ENCODE measurements at places on chromosomes 2 and 18.

- DNase-seq, result no peak
Measured at GRCh38 chr2:28096421-28096820, 205.9 kb downstream of the BABAM2 start.

DNA sequence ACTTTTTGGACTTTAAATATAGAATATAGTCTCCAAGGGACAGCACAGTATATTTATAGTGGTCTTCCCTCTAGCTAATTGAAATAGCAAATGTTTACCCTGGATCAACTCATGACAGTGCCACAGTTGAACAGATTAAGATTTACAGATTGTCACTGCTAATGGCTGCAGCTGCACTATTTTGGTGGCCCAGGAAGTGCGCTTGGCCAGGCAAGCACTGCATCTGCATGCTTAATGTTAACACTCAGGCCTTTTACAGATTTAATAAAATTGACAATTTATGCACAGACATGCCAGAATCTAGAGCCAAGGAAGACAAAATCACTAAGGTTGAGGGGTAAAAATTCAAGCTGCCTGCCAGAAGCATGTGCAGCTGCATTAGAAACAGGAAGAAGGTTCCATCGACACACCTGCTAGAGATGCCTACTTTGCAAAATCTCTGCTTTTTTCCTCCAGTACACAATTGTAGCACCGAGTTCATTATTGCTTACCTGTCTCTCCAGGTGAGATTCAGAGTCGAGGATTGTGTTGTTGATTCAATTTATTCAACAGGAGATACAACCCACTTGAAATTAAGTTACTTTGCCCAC, 1042.3 kb upstream of the NRXN1 start:
- no peak for DNase-seq

DNA sequence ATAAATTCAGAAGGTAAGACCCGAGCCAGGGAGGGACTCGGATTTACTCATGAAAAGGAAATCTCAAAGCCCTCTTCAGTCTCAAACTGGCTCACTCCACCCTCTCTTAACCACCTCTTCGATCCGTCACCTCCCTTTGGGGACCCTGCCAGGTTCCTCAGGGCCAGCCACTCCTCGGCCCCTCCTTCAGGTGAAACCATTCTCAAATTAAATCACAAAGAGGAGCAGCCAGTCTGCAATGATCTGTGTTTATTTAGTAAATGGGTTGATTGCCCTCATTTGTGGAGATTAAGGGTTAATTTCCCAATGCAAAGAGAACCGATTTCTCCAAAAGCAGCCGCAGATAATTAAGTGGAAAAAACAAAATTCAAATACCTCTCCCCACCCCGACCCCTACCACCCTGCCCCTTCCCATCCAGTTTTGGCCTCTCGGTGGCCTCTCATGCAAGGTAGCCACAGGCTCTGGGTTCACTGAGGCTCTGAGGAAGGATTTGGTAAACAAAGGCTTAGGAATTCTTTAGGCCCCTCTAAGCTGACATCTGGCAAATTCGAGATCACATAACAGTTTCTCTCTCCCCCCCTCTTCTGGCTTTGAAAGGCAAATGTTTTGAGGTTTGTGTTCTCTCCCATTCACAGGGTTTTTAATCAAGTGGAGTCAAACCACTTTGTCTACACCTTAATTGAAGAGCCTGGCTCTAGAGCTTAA, 10.3 kb upstream of the FZD7 start:
- DNase-seq, result no peak

GRCh38 chr2:225399504-225399903, at the start of gene NYAP2:
Gene NYAP2 (plus strand): TSS chr2:225399710. CDS start chr2:225408881, 9,171 bp downstream.
- no peak for DNase-seq

GRCh38 chr2:230160112-230160660, 59.6 kb downstream of the SP110 start:
- peak; percentile 53 for DNase-seq

- DNase-seq, result no peak
Measured at GRCh38 chr2:62296034-62296831, 100.3 kb downstream of the B3GNT2 start.

GRCh38 chr2:101157272-101157671, 6.1 kb upstream of the TBC1D8 start:
- DNase-seq, result no peak

- peak; percentile 20 for DNase-seq
Measured at GRCh38 chr2:236168110-236169080, at the start of gene GBX2. Gene GBX2 (minus strand): TSS chr2:236168386. CDS start chr2:236167971, 415 bp downstream.

- DNase-seq, result peak; percentile 52
Measured at GRCh38 chr2:102841107-102841840, 79.4 kb downstream of the TMEM182 start.

DNA sequence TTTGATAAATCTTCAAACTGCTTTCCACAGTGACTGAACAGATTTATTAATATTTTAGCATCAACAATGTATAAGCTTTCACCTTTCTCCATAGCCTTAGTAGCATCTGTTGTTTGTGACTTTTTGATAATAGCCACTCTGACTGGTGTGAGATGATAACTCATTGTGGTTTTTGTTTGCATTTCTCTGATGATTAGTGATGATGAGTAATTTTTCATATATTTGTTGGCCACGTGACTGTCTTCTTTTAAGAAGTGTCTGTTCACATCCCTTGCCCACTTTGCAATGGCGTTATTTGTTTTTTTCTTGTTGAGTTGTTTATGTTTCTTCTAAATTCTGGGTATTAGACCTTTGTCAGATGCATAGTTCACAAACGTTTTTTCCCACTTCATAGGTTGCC, 952.9 kb downstream of the TRIB2 start:
- DNase-seq, result no peak

DNA sequence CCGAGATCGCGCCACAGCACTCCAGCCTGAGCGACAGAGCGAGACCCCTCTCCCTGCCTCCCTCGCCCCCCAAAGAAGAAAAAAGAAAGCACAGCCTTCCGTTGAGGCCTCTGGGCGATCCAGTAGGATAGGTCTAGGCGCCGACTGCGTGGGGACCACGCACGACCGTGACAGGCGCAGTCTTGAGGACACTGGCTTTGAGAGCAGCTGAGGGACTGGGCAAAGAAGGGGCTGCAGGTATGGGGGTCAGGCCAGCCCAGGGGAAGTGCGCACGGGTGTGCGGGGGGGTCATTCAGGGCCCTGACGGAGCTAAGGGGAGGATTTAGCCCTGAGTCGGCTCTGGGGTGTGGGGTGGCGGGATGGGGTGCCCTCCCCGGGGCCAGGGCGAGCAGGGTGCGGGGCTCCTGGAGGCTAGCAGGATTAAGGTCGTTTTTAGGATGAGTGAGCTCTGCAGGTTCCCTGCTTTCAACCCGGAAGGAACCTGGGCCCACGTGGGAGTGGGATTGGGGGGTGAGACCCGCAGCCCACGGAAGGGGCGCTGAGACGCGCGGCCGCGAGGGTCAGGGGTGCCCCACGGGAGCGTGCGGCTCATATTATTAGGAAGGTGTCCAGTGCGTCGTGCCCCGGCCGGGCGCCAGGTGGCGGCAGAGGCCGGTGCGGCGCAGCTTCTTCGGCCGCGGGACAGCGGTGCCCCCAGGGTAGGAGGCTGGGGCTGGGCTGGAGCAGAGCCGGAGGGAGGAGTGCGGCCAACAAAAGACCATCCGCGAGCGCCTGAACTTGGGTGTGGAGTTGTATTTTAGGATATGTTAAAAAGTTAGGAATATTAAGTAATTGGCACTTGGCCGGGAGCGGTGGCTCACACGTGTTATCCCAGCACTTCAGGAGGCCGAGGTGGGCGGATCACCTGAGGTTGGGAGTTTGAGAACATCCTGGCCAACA, 20.5 kb upstream of the ZNF236 start:
- peak; percentile 56 for DNase-seq

DNA sequence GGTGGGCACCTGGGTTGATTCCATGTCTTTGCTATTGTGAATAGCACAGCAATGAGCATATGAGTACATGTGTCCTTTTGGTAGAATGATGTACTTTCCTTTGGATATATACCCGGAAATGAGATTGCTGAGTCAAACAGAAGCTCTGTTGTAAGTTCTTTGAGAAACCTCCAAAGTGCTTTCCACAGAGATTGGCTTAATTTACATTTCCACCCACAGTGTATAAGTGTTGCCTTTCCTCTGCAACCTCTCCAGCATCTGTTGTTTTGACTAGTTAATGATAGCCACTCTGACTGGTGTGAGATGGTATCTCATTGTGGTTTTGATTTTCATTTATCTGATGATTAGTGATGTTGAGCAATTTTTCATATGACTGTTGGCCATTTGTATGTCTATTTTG, 194.8 kb downstream of the ZNF804A start:
- DNase-seq, result no peak

DNA sequence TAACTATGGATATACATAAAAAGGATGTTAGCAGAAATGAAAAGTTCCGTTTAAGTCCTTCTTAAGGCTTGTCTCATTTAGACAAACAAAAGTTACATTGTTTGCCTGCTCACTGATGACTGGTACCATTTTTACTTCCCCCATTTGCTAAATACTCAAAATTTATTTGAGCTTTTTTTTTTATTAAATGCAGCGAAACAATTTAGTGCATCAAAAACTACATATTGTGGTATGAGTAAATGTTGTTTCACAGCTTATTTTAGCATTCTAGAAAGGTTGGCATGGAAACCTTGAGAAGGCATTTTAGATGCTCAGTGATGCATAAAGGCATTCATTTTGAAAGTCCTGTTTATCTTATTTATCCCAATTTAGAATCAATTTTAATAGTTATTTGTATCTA, 100.0 kb downstream of the MAP2 start:
- no peak for DNase-seq

GRCh38 chr2:8481463-8482009, 200.3 kb upstream of the ID2 start:
- DNase-seq, result peak; percentile 74

DNA sequence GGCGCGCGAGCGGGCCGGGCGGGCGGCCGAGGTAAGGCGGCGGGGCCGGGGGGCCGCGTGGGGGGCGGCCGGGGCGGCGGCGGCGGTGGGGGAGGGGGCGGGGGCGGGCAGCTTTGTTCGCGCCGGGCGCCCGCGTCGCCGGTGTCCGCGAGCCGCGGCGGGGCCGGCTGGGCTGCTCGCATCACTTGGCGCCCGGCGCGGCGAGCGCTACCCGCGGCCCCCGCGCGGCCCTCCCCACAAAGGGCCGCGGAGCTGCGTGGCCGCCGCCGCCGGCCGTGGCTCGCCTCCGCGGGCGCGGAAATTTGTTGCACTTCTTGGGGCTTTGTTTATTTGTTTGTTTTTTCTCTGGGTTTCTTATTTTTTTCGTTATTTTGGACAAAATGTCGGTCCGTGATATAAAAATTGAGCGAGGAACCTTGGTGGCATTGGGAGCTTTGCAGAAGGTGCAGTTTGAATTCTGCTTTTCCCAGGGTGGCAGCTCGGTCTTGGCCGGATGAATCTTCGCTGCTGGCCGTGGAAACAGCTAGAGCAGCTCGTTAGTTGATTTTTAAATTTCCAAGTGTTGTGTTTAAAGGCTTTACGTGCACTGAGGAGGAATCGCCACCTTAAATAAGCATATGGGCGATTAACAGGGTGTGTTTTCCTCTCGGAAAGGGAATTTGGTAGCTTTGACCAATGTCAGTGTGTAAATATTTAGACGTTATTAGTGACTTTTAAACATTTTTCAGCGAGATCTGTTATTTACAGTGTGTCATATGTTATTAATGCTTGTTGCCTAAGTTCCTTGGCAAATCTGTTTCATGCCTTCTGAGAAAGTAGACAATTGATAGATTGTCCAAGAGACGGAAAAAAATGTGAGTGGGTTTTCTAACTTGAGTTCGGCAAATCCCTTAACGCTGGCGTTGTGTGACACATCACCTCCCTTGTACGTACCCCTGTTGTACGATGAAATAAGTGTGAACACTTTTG, 822 bp downstream of the UBE2E3 start:
- peak; percentile 18 for DNase-seq

- peak; percentile 15 for DNase-seq
Measured at GRCh38 chr18:13680612-13681011, 45.7 kb downstream of the FAM210A start.

- no peak for DNase-seq
Measured at GRCh38 chr2:10498525-10499274, 50.6 kb upstream of the ODC1 start.

- no peak for DNase-seq
Measured at GRCh38 chr2:216119146-216119545, 10.0 kb downstream of the XRCC5 start.

GRCh38 chr2:51866361-51866760, 834.4 kb upstream of the NRXN1 start:
- DNase-seq, result no peak

GRCh38 chr2:74457549-74458131, 598 bp upstream of the WBP1 start:
- DNase-seq, result peak; percentile 86

- DNase-seq, result no peak
Measured at GRCh38 chr2:68377137-68377780, 12.2 kb downstream of the PLEK start.

- peak; percentile 61 for DNase-seq
Measured at GRCh38 chr2:112646102-112646719, 472 bp downstream of the SLC20A1 start.

- no peak for DNase-seq
Measured at GRCh38 chr18:31243740-31244512, 74.0 kb upstream of the DSG1 start.

DNA sequence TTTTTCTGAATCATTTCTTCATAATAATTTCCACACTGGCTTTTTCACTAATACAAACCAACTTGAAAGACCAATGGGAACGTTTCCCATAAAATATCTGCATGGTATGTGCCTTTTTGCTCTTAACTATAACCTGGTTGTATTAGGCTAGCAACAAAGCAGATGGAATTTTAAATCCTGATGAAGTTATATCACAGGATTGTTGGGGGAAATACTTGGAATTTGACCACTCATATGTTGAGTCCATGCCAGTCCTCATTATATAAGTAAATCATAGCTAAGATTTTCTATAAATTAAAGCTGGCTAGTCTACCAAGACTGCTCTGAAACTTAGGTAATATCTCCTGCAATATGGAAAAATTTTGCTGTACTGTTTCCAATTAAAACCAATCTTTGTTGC, 99.5 kb downstream of the TANC1 start:
- DNase-seq, result no peak

DNA sequence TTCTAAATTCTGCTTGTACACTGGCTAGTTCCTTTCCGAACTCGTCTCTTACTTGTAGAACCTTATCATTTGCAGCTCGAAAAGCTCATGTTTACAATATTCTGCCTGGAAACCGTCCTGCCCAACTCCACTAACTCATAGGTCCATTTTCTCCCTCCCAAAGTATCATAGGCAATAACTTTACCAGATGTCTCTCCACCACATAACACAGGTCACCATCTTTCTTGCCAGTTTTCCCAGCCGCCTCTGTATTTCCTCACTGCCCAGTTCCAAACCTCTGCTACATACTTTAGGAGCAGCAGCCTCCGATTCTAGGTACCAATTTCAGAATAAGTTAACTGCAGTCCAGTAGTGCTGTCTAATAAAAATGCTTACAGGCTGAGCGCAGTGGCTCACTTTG, 259.5 kb downstream of the GLI2 start:
- DNase-seq, result no peak

DNA sequence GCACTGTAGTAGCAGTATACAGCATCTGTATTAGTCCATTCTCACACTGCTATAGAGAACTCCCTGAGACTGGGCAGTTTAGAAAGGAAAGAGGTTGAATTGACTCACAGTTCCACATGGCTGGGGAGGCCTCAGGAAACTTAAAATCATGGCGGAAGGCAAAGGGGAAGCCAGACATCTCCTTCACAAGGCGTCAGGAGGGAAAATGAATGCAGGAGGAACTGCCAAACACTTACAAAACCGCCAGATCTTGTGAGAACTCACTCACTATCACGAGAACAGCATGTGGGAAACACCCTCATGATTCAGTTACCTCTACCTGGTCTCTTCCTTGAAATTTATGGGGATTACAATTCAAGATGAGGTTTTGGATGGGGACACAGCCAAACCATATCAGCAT, 25.4 kb downstream of the MAP4K4 start:
- no peak for DNase-seq
